ENCODE measurements at places on chromosomes 16 and 17.

- DNase-seq: peak; percentile 72
Observed at GRCh38 chr17:29640413-29640812, 17.7 kb upstream of the CORO6 start.

DNA sequence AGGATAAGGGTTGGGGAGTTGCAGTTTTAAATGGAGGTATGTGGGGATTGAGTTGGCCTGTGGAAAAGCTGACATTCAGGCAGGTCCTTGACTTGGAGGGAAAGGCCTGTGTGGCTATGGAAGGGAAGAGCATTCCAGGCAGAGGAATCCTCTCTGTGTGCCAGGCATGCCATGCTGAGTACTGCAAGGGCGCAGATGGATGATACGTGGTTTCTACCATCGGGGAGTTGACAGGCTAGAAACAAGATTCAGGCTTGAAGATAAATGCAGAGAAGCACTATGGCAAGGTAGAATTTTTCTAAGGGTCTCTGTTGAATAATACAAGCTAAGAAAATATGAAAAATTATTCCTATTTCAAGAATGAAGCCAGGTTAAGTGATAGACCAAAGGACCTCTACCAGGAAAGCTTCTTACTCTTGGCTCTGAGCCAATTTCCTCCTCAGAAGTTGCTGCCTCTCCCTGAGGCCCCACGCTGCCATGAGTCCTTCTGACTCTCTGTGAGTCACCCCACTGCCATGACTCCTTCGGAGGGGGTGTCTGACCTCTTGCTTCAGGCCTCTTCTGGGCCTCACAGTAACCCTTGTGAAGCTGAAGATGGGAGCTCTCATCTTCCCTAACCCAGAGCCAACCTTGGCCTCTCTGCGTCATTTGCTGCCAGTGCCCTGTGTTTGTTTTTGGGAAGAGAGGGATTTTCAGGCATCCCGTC, 75.8 kb downstream of the WNT3 start:
- peak; percentile 84 for DNase-seq

DNA sequence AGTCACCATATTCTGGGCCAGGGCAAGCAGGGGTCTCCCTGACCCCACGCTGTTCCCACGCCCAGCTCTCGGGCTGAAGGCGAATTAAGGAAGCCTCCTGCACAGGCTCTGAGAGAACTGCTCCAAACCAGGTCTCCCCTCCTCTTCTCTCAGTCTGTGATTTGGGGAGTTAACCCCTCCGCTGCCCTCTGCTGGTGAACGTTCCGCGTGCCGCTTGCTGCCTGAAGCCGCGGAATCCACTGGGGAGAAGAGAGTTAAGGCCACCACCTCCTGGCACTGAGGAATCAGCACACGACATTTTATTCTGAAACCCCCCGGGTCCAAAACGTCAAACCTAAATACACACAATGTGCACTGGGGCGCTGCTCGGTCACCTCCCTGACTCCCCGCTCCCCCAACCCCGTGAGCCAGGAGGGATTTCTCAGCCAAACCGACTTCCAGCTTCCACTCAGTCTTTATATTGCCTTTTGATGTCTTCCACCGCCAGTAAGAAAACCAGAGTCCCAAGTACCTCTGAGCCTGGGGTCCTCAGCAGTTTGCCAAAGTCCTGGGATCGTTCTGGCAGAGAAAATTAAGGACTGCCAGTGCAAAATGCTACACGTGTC, 54.4 kb upstream of the RCVRN start:
- DNase-seq: peak; percentile 55

- DNase-seq: no peak
Observed at GRCh38 chr16:87996962-87997880, 46.0 kb downstream of the BANP start.

DNA sequence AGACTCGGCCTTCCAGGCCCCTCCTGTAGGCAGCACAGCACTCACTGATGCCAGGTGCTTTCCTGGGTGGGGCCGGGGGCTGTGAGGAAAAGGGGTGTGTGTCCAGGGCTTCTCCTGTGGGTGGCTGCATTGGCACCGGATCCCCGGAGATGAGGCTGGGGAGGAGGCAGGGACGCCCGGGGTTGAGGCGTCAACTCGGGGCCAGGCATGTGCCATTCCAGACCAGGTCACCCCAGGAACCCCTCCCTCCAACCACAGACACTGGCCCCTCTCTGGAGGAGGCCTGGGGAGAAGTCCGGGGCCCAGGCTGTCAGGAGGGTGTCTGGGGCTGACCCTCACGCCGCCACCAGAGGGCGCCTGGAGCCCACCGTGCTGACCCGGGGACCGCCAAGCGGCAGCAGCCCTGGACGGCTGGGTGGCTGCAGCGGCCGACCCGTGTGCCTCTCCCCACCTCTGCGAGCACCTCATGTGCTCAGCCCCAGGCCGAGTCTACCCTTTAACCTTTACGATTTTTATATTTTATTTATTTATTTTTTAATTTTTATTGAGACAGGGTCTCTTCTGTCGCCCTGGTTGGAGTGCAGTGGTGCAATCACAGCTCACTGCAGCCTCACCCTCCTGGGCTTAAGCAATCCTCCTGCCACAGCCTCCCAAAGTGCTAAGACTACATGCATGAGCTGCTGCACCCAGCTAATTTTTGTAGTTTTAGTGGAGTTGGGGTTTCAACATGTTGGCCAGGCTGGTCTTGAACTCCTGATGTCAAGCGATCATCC, 3.2 kb upstream of the METRN start:
- peak; percentile 87 for DNase-seq

- peak; percentile 88 for DNase-seq
Observed at GRCh38 chr16:29806099-29806579, at the start of gene MAZ. MAZ (plus strand) TSS chr16:29806529; CDS start chr16:29806702, 173 bp downstream.

DNA sequence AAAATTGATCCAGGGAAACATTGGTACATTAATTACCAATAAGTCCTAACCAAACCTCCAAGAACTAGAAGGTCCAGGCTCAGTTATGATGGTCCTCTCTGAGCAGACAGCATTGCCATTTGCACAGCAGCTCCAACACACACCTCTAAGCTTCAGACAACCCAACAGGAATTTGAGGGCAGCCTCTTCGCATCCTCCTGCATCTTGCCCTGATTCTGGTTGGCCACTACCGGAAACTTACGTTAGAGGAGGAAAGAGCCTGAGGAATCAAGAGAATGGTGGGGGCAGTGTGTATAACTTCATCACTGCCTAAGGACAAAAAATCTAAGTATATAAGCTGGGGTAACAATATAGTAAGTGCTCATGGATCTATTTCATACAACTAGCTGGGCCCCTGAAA, 15.7 kb downstream of the FAM117A start:
- no peak for DNase-seq

DNA sequence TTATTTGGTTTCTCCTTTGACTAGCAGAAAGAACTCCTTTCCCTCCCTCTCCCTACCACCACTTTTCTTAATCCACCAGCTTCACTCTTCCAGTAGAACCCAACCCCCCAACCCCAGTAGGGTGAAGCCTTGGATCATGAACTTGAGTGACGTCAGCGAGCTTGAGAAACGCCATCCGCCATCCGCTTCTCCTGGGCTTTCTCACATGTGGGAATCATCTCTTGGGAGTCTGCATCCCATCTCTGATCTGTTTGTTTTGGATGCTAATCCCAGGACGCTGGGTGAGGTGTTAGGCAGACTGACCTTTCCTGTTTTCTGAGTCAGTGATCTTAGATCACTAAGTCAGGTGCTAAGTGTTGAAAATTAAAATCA, 16.0 kb upstream of the SOX9 start:
- no peak for DNase-seq

DNA sequence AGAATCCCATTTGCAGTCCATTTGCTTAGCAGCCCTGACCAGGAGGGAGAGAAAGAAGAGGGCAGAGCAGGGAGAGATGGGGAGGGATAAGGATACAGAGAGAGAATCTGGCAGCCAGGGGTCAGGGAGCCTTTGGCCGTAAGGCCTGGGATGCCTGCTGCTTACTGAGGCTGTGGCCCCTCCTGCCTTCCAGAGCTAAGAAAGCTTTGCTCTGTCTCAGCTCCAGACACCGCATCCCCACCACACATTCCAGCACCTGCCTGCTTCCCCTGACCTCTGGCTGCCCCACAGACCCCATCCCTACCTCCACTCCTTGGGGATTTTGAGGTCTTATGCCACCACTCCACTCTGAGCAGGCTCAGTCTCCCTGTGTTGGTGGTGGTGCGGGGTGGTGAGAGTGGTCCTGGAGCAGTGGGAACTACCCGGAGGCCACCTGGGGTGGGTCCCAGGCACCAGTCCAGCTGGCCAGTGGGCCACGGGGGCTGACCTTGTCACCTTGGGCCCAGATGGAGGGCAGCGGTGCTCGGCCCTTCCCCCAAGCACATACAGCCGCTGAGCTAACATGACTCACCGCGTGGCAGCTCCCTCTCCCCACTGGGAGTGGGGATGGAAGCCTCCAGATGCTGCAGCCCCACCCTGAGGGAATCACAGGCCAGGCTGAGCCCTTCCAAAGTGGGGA, 58.3 kb downstream of the RAI1 start:
- DNase-seq: peak; percentile 81

DNA sequence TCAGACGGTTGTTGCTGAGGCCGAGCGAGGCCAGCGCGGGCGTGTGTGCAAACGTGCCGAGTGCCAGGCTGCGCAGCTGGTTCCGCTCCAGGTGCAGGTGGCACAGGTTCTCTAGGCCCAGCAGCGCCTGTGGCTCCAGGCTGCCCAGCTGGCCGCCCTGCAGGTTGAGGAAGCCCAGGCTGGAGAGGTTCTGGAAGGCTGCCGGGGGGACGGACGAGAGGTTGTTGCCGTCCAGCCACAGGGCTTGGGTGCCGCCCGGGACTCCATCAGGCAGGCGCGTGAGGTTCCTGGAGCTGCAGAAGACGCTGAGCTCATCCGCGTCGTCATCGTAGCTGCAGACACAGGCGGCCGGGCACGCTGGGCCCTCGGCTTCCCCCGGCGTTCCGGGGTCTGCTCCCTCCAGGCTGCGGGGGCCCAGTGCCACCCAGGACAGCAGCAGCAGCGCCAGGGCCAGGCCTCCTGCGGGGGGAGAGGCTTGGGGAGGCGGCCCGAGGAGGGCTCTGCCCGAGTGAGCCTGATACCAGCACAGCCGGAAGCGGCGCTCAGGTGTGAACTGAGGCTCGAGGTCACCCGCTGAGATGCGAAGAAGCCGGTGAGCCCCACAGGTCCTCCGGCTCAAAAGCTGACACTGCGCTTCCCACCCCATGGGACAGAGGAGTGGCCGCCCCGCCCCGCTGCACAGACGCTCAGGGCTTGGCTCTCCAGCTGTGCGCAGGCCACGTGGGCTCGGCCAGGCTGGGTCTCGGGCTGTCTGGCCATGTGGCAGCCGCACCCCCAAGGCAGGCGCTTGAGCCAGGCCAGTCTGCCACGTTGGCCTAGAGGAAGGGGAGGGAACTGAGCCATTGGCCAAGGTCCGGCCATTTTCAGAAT, 1.3 kb downstream of the IGFALS start:
- DNase-seq: no peak

DNA sequence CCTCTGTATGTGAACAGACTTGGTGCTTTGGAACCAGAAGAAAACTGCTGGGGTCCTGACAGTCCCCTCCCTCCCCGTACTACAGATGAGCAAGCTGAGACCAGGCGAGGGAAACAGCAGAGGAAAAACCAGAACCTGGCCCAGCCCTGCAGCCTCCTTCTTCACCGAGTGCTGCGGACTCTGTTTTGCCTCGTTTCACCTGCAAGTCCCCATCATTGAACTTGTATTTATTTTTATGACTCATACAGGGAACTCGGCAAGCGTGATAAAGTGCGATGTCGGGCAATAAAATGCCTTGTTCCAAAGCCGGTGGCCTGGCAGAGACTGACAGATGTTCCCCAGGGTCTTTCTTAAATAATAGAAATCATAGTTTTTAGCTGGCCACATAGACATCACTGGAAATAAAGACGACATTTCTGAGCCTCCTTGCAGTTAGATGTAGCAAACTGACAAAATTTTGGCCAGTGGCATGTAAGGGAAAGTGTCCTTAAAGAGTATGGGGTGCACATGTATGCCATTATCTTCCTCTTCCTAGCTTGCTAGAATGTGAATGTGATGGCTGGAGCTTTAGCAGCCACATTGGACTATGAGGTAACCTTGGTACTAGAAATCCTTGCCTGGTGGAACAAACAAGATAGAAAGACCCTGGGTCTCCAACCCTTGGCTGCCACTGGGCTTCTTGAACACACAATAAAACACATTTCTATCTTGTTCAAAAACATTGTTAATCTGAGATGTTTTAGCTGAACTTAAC, 128.6 kb downstream of the IRF8 start:
- DNase-seq: no peak

- DNase-seq: no peak
Observed at GRCh38 chr17:53724726-53725125, 98.0 kb upstream of the KIF2B start.

GRCh38 chr16:69031877-69032301, 73.6 kb upstream of the HAS3 start:
- no peak for DNase-seq

- no peak for DNase-seq
Observed at GRCh38 chr16:71771571-71771970, 37.1 kb downstream of the AP1G1 start.

- DNase-seq: no peak
Observed at GRCh38 chr16:22734368-22734767, 79.6 kb upstream of the HS3ST2 start.

- no peak for DNase-seq
Observed at GRCh38 chr17:76124582-76125390, 16.3 kb downstream of the FOXJ1 start.

DNA sequence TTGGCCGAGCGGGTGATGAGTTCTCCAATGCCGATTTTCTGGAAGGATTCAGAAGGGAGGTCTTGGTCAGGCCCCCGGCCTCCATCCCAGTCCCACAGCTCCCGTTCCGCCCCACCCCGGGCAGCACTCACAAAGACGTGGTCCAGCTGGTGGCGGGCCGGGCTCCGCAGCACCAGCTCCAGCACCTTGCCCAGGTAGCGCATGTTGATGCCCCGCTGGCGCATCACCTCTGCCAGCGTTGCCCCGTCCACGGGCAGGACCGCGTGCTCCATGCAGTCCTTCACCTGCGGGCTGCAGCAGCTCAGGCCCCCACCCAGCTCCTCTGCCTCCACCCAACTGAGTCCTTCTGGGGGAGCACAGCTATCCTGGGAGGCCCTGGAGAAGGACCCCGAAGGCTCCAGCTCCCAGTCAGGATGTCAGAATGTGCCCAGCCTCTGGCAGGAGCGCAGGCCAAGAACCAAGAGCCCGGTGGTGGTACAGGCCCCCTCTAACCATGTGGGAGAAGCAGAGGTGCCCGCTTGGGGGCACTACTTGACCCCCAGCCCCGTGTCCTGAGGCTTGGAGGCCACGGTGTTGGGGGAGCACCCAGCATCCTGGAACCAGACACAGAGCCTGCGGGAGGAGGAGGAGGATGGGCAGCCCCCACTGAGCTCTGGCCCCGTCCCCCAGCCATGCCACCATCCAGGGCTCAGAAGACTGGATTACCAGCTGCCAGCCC, 16.2 kb downstream of the CLUH start:
- no peak for DNase-seq

DNA sequence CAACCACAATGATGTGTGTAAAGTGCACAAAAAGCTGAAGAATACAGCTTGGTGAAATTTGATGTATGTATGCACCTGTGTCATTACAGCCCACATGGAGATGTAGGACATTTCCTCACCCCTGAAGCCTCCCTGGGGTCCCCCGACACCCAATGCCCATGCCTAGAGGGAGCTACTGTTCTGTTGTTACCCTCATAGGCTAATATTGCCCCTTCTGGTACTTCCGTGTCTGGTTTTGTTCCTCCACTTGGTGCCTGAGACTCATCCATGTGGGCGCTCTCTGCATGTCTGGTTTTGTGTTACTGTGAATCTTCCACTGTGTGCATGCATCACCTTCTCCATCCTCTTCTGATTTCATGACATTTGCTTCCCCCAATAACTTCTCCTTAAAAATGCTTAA, 18.6 kb downstream of the TNFRSF13B start:
- no peak for DNase-seq

GRCh38 chr16:58127033-58127556, 2.1 kb downstream of the CFAP20 start:
- DNase-seq: peak; percentile 58
